ENCODE measurements at places on chromosomes 12 and 14.

- no peak for DNase-seq
Measured at GRCh38 chr14:49173765-49174373, 412.3 kb downstream of the RPS29 start.

DNA sequence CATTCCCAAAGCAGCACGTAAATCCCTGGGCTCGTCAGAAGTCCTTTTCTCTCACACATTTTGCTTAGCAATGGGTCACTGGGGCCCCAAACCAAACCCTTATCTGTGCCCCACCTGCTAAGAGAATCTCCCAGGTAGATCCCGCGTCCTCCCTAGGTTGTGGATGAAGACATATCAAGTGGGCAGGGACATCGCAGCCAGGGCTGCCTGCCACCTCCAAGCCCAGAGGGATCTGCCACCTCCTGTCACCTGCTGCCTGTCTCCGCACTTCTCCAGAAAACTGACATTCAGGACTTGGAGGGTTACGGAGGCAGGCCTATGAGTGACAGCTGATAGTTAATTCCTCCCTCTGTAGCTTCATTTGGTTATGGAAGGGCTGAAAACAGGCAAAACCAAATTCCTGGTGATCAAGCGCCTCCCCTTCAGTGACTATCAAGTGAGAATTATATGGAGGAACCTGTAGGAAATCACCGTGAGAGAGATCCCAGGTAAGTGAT lies 19.5 kb downstream of the BCL11B start:
- DNase-seq = no peak

GRCh38 chr12:124075841-124076240 lies 102.8 kb downstream of the ZNF664 start:
- no peak for DNase-seq

DNA sequence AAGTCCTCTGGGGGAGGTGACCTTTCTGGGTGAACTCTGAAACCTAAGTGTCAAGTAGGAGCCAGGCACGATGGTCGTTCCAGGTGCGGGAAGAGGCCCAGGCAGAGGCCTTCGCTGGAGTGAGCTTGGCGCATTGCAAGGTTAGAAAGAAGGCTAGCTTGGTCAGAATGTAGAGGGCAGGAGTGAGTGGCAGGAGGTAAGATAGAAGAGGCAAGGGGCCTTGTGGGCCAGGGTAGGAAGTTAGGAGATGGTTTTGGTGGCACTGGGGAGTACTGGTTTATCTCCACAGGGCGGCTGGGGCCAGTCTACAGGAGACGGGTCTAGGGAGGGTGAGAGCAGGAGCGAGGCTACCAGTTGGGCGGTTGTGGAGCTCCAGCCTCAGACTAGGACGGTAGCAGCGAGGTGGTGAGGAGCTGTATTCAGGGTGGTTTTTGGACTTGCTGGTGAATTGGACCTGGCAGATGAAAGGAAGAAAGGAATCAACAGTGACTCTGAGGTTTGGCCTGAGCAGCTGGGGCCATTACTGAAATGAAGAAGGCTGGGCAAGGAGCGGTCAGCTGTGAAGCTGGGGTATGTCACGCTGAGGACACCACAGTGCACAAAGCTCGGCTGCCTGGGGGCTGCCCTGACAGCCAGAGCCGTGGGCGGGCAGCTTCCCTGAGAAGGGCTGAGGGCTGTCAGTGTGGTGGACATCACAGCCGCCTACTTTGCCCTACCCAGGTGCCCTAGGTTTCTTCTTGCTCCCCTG lies 9.0 kb downstream of the MLXIP start:
- no peak for DNase-seq

- no peak for DNase-seq
Measured at GRCh38 chr12:92294676-92295440, 149.2 kb upstream of the BTG1 start.

Data from stimulated activated CD4-positive, alpha-beta T cell treated with anti-CD3 and anti-CD28 coated beads, Interleukin-15, amount 100 ng/mL, for 1 hour (primary cell).